ENCODE measurements at places on chromosomes 12 and 14. TPM values are rescaled to one million over a fixed set of nuclear protein-coding genes. Genes with fewer than 3 reads are reported as not detected.

GRCh38 chr12:114917953-114918352 lies 234.0 kb upstream of the TBX3 start:
- H3K4me1 ChIP-seq: no peaks in the 10 kb centered on the region
- no peak overlapping the region for H3K4me3 ChIP-seq
- DNase-seq: no peak

GRCh38 chr12:101795786-101796185 lies 35.0 kb downstream of the GNPTAB start:
- H3K4me1 ChIP-seq: peaks cover 66% of the 10 kb centered on the region
- H3K36me3 ChIP-seq: peaks cover 50% of the 10 kb centered on the region
- no peaks in the 10 kb centered on the region for H3K27me3 ChIP-seq
- H3K27ac ChIP-seq: peak overlapping the region; percentile 90

GRCh38 chr12:121949648-121950397 lies 31.4 kb downstream of the CFAP251 start:
- no peaks in the 10 kb centered on the region for H3K4me1 ChIP-seq
- H3K27me3 ChIP-seq: peaks cover 8% of the 10 kb centered on the region
- H3K27ac ChIP-seq: no peak overlapping the region

Gene INHBC
- total RNA-seq: 0.14 TPM

- no peak overlapping the region for H3K27ac ChIP-seq
- no peaks in the 10 kb centered on the region for H3K36me3 ChIP-seq
- no peak for DNase-seq
- H3K4me3 ChIP-seq: no peak overlapping the region
Observed at GRCh38 chr14:72545411-72546311, 348.2 kb downstream of the DPF3 start.

- H3K27me3 ChIP-seq: no peaks in the 10 kb centered on the region
- DNase-seq: no peak
- H3K27ac ChIP-seq: no peak overlapping the region
- no peak overlapping the region for H3K4me3 ChIP-seq
- H3K4me1 ChIP-seq: peaks cover 39% of the 10 kb centered on the region
Observed at GRCh38 chr12:64696080-64696741, 63.0 kb downstream of the GNS start.

DNA sequence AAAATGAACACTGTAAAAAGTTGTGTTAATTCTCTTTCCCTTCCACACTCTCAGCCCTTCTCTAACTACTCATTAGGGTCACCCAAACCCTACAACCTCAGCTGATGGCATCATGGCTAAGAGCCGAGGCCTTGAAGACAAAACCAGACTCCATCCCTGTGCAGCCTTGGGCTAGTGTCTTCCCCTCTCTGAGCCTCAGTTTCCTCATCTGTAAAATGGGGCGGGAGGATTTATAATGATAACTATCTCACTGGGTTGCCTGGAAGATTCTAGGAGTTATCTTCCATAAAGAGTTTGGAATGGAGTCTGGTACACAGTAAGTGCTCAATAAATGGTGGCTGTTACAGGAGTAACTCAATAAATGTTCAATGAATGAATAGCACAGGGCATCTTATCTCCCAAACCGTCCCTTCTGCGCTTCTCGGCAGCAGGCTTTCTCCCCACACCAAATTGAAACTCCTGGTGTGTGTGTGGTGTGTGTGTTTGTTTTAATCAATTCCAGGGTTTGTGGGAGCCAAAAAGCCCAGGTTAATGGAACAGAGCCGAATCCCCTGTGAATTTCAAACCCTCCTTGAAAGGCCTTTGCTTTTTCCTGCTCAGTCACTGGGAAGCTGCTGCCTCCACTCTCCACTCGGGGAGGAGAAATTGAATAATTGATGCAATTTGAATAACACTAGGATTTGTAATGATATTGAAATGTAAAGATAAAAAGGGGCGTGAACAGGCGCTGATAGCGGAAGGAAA lies 61.2 kb upstream of the FAM222A start:
- H3K4me3 ChIP-seq: no peak overlapping the region
- H3K27ac ChIP-seq: no peak overlapping the region
- no peaks in the 10 kb centered on the region for H3K4me1 ChIP-seq
- no peaks in the 10 kb centered on the region for H3K27me3 ChIP-seq
- DNase-seq: no peak
- no peaks in the 10 kb centered on the region for H3K36me3 ChIP-seq

GRCh38 chr14:32967421-32967820 lies 28.7 kb downstream of the NPAS3 start:
- no peak overlapping the region for H3K27ac ChIP-seq
- H3K4me1 ChIP-seq: no peaks in the 10 kb centered on the region
- H3K36me3 ChIP-seq: no peaks in the 10 kb centered on the region
- DNase-seq: no peak
- H3K4me3 ChIP-seq: no peak overlapping the region
- H3K27me3 ChIP-seq: no peaks in the 10 kb centered on the region

Gene ADIPOR2
- total RNA-seq: 69.2 TPM

DNA sequence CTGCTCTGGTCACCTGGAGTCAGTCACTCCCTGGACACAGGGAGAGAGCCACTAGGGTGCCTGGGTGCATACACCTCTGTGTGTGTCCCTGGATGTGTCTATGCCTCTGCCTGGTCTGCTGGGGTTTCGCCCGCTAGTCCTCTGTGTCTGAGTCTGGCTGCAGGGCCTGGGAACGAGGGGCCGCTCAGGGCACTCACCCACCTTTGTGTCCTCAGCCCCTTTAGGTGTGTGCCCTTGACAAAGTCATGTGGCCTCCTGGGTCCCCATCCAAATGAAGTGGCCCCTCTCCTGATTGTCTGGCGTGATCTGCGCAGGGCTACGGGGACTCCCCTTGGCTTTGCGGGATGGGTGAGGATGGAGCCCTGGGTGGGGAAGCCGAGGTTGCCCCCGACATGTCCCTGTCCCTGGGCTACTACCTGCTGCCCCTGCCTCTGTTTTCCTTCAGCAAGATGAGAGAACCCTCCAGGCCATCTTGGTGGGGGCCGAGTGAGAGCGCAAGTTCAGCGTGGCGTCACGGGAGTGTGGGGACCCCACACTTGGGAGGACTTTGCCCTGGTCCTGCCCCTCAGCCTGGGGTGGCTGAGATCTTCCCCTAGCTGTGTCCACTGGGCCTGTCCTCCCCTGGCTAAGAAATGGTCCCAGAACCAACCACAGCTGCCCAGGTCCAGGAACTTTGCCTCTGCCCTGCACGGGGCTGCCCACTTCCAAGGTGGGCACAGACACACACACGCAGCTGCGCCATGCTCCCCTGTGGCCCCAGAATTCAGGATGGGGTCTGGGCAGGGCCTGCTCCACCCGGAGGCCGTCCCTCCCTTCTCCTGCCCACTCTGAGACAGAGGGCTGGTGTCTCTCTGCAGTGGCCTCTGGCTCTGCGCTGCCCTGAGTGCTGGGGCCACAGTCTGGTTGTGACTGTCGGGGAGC lies 2.7 kb upstream of the AHNAK2 start:
- DNase-seq: no peak
- peaks cover 19% of the 10 kb centered on the region for H3K27me3 ChIP-seq
- no peaks in the 10 kb centered on the region for H3K36me3 ChIP-seq
- H3K4me3 ChIP-seq: no peak overlapping the region
- H3K27ac ChIP-seq: no peak overlapping the region

DNA sequence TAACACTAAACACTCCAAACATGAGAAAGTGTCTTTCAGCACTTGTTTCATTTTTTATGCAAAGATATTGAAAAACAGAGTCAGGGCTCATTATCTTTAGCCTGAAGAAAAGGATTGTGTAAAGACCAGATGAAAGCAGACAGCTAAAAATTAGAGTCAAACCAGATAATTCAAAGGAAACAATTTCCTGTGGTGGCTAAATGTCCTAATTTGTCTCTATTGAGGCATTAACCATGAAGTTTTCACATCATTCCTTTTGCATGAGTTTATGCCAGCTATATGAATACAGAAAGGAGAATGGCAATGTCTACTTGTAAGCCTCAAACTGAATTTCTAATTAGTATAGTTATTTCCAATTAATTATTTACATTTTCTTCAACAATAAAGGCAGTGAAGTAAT lies 338.5 kb downstream of the FSCB start:
- no peak overlapping the region for H3K27ac ChIP-seq
- DNase-seq: no peak
- H3K4me1 ChIP-seq: no peaks in the 10 kb centered on the region

DNA sequence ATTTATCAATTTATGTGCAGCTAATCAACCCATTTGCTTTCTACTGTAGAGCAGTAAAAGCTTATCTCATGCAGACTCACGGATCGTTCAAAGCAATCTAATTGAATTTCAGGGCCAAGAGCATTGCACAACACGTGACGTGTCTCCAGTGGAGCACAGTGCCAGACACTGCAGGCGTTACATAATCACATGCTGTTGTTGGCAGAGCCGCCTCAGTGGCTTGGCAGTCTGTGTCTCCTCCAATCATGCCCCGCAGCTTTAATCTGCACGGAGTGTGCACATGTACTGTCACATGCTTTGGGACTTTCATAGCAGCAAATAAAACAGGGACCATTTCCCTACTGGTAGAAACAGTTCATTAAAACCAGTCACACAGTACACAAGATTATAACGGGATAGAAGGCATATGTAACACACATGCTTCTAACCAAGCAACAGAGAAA lies 309.3 kb downstream of the ITPR2 start:
- no peak overlapping the region for H3K4me3 ChIP-seq
- peaks cover 15% of the 10 kb centered on the region for H3K36me3 ChIP-seq
- H3K4me1 ChIP-seq: peaks cover 11% of the 10 kb centered on the region
- H3K27ac ChIP-seq: no peak overlapping the region

GRCh38 chr14:34496679-34497513 lies 34.9 kb upstream of the SPTSSA start:
- no peaks in the 10 kb centered on the region for H3K27me3 ChIP-seq
- no peaks in the 10 kb centered on the region for H3K36me3 ChIP-seq
- no peak overlapping the region for H3K4me3 ChIP-seq
- H3K4me1 ChIP-seq: no peaks in the 10 kb centered on the region
- no peak overlapping the region for H3K27ac ChIP-seq

Gene DENR
- total RNA-seq: 79.6 TPM

DNA sequence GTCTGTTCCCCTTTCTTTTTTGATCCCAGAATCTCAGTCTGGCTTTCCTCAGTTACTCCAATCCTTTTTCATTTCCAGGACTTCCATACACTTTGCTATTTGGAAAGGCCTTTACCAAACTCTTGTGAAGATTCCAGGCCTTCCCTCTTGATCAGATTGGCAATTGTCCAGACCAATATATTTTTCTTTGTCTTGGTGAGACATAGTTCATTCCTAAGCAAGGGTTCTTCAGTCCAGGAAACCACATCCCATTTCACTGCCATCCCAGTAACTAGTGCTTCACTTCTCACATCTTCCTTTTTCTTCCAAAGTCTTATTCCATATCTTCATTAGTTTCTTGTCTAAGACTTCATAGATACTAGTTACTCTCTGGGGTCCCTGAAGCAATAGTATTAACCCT lies 2.1 kb upstream of the PTPRQ start:
- H3K27ac ChIP-seq: no peak overlapping the region
- H3K4me3 ChIP-seq: no peak overlapping the region
- H3K4me1 ChIP-seq: no peaks in the 10 kb centered on the region
- H3K27me3 ChIP-seq: no peaks in the 10 kb centered on the region
- no peaks in the 10 kb centered on the region for H3K36me3 ChIP-seq

Gene AKAP3
- 0.71 TPM for total RNA-seq
